ENCODE measurements at places on chromosomes 5 and 9. TPM values are rescaled to one million over a fixed set of nuclear protein-coding genes. Genes with fewer than 3 reads are reported as not detected.

- DNase-seq: no peak
Measured at GRCh38 chr9:130276955-130277354, 11.4 kb downstream of the HMCN2 start.

The SPATA31E1 gene
- total RNA-seq: not detected

GRCh38 chr9:135095470-135096407, 8.3 kb downstream of the OLFM1 start:
- DNase-seq: no peak

The UCK1 gene
- 23.0 TPM for total RNA-seq

- DNase-seq: no peak
Measured at GRCh38 chr5:54996466-54996865, 11.1 kb upstream of the ESM1 start.

The TMC1 gene
- total RNA-seq: 0.25 TPM

The EGFLAM gene
- 8.9 TPM for total RNA-seq

GRCh38 chr9:110064803-110065202, 143.2 kb downstream of the C9orf152 start:
- DNase-seq: peak; percentile 51

The EEIG1 gene
- 20.7 TPM for total RNA-seq

The ADAMTS19 gene
- total RNA-seq: 0.38 TPM

GRCh38 chr5:93580927-93581445, at the start of gene NR2F1-AS1:
Gene NR2F1-AS1, minus strand, starts transcription at chr5:93581219.
- DNase-seq: no peak

The DBH gene
- not detected for total RNA-seq

- DNase-seq: no peak
Measured at GRCh38 chr5:132114150-132115121, 40.8 kb downstream of the CSF2 start.

- no peak for DNase-seq
Measured at GRCh38 chr5:142952229-142952628, 182.1 kb downstream of the ARHGAP26 start.

The AP3S1 gene
- total RNA-seq: 57.3 TPM

DNA sequence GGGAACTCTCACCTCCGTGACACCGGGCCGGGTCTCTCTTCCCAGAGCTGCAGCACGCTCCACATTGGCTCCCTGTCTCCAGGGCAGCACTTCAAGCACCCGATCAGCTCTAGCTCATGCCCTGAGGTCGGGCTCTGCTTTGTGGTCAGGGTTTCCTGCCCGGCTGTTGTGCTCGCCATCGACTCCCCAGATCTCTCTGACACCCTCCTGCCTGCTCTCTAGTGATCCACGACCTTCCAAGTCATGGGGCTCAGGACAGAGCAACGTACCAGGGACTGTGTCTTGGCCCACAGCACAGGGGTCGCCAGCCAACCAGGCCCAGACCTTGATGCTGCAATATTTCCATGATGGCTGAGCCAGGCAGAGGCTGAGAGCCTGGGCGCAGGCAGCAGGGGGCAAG, 45.1 kb downstream of the PRRT1B start:
- DNase-seq: no peak

DNA sequence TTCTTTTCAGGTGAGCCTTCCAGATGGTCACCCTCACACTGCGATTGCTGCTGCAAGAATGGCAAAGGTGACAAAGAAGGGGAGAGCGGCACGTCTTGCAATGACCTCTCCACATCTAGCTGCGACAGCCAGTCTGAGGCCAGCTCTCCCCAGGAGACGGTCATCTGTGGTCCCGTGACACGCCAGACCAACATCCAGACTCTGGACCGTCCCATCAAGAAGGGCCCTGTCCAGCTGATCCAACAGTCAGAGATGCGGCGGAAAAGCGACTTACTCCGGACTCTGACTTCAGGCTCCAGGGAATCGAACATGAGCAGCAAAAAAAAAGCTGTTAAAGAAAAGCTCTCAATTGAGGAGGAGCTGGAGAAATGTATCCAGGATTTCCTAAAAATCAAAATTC, 303.0 kb downstream of the KCTD16 start:
- no peak for DNase-seq

DNA sequence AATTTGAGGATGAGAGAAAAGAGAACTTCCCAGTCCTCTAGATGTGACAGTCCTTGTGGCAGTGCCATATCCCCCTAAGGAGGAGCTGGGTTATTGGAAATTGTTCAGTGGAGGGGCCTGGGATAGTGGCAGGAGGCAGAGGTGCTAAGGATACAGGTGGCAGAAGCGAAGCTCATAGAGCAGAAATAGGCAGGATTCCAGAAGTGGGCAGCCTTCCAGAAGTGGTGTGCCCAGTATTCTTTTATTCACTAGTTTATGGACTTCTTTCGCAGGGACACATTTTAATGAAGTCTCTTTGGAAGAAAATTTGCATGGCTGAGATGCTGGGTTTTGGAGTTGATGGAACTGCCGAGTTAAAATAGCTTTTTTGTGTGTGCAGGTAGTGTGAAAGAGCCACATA, 6.8 kb downstream of the PIK3R1 start:
- no peak for DNase-seq

GRCh38 chr9:134325096-134325812, 1.0 kb upstream of the RXRA start:
- DNase-seq: peak; percentile 61

DNA sequence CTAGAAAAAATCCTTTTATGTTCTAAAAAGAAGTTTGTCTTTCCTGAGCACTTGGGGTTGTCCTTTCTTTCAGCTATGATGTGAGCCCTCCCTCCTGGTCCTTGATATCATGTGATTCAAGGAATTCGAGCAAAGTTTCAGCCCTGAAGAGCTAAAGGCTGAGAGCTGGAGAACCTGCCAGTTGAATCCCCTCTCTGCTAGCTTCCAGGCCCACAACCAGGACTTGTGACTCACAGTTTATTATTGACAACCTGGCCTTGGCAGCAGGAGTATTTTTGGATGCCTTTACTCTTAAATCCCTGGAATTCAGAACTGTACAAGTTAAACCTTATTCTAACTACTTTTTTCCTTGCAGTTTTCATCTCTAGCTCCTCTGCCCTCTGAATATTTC, 182.8 kb downstream of the SPOCK1 start:
- DNase-seq: no peak

The BTNL8 gene
- 0.58 TPM for total RNA-seq

- DNase-seq: no peak
Measured at GRCh38 chr5:68953231-68953874, 140.5 kb upstream of the SLC30A5 start.

GRCh38 chr5:16674750-16675149, 58.0 kb upstream of the RETREG1 start:
- DNase-seq: no peak

The CDKN2B gene
- total RNA-seq: 0.82 TPM

The DNM1 gene
- total RNA-seq: 4.9 TPM

- DNase-seq: no peak
Measured at GRCh38 chr5:120240706-120241105, 223.4 kb upstream of the PRR16 start.

DNA sequence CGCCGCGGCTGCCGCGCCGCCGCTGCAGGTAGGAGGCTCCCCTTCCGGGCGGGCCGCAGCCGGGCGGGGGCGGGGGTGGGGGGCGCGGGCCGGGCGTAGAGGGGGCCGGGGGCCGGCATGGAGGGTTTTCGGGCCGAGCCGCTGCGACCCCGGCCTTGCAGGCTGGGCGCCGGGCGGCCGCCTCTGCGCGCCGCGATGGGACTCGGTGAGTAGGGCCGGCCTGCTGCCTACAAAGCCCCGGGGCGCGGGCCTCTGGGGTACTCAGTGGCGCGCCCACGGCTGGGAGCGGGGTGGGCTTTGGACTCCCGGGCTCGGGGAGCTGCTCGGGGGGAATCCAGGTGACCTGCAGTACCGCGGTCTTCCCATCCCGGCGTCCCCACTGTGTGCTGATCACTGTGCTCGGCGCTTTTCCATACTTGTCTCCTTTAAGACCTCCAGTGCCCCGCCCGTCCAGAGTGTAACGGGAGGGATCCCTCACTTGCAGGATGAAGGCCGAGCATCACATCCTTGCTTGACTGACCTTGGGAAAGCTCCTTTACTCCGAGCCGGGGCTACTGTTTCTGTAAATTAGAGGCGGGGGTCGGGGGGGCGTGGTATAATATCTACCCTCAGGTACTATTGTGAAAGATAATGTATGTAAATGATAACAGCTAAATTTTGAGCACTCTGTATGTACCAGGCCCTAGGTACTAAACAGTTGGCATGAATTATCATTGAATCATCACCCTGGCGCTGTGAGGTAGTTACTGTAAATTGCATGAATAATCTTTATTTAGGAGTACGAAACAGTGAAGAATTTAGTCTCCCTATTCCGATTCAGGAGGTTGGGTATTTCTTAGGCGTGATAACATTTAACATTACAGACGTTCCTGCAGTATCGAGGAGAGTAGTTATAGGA, 672 bp downstream of the MSANTD3 start:
- DNase-seq: peak; percentile 30

The RMRP gene
- total RNA-seq: 15,093 TPM

The IL5 gene
- not detected for total RNA-seq

The ZNF462 gene
- total RNA-seq: 29.2 TPM

- no peak for DNase-seq
Measured at GRCh38 chr5:32352685-32353084, 39.9 kb upstream of the MTMR12 start.

- DNase-seq: no peak
Measured at GRCh38 chr5:50832657-50833284, 166.3 kb downstream of the PARP8 start.

DNA sequence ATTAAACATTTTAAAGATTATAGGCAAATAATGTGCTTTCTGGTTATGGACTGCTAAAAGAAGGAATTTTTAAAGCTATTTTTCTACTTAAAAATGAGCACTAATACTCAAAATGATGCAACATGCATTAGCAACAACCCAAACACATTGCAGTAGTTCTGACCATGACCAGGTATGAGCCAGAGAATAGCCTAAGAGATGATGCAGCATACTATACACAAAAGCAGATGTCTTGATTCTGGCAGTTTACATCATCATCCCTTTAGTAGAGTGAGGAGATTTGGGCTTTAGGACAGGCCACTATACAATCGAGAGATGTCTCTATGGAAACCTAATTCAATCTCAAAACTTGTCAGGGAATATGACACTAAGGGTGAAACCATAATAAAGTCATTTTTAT, 307.1 kb downstream of the PRR16 start:
- DNase-seq: no peak

- DNase-seq: no peak
Measured at GRCh38 chr5:122081541-122081940, 3.5 kb upstream of the LOX start.

The ANGPTL2 gene
- total RNA-seq: 35.7 TPM

DNA sequence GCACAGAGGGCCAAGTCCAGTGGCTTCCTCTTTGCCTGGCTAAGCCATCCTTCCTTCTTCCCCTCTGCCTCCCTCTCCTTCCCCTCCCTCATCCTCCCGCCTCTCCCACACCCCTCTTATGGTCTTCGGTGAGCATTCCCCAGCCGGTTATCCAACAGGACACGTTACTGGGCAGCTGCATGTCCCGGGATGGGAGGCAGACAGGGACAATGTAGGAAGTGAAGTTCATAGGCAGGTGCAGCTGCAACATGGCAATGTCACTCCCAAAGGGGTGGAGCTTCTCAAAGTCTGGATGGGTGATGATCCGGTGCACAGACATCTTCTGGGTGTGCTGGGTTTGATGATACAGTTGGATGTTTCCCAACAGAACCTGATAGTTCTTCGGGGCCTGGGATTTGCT, 71.4 kb upstream of the SPTLC1 start:
- no peak for DNase-seq

The PIP5K1B gene
- total RNA-seq: 71.9 TPM

DNA sequence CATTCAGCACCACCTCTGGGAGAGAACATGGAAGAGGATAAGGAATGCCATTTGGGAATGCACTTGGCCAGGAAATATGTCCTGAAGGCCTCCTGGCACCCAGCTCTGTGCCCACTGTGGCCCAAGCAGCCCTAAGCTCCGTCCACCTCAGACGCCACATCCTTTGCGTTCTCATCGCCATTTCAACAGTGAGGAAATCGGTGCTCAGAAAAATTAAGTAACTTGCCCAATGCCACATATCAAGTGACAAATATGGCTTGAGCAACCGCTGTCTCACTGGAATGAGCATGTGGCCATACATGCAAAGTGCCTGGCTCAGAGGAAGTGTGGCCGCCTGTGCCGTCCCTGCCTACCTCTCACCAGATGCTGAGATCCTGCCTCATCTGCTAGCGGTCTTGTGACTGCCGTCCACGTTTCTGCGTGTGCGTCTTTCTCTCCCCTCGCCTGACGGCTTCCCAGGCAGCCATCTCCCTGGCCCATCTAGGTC, 984 bp upstream of the DOK3 start:
- no peak for DNase-seq

The ST6GALNAC4 gene
- 31.3 TPM for total RNA-seq

- DNase-seq: no peak
Measured at GRCh38 chr5:104942735-104943134, 1380.1 kb upstream of the NUDT12 start.

The FOXI1 gene
- not detected for total RNA-seq

GRCh38 chr5:177545487-177546257, 8.7 kb downstream of the FAM193B start:
- peak; percentile 56 for DNase-seq

DNA sequence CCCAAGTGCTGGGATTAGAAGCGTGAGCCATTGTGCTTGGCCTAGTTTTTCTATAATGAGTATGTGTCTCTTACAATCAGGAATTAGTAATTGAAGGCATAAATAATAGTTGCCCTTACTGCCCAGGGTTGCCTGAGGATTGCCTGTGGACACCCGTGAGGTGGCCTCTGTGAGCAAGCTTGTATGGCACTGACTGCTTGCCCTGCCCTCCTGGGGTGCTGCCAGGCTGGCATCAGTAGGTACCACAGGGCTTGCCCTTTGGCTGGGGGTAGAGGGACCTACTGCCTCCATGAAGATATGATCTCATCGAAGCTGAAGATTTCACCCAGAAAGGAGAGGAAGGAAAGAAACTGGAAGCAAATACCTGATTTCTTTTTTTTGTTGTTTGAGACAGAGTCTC, 23.8 kb upstream of the PHF19 start:
- no peak for DNase-seq

DNA sequence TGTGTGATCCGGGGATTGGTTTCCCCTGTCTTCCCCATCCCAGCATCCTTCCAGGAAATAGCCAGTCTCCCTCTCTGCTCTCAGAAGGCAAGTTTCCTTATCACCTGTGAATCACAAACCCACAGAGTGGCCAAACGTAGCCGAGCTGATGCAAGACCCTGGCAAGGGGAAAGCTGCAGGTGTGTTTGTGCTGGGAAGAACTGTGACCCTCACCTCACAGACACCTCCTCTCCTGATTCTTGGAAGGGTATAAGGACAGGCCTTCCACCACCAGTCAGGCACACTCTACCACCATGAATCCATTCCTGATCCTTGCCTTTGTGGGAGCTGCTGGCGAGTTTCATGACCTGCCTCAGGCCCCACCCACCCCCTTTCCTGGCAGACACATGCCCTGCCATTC, at the start of gene PRSS3:
Gene PRSS3, plus strand, starts transcription at position 281 of the 400 bp plus-strand sequence. Its CDS starts 13 bp downstream, at position 294.
- DNase-seq: no peak

The TLR4 gene
- 14.2 TPM for total RNA-seq

DNA sequence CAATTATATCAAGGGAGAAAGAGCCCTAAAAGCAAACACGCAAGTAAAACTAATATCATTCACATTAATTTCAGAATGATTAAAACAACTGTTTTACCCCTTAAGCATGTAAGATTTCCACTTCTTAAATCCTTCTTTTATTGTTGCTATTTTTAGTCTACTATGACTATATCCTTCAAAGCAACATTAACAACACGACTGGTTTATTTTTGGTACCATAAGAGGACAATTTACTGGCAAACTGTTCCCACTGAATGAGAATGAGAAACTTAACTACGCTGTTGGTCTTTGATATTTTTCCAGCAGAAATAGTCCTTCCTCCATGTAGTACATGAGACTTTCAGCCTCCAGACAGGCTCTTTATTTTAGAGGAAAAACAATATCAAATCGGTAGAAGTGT, 281.5 kb downstream of the CTNND2 start:
- DNase-seq: no peak
